ENCODE measurements at places on chromosomes 6 and 20.

DNA sequence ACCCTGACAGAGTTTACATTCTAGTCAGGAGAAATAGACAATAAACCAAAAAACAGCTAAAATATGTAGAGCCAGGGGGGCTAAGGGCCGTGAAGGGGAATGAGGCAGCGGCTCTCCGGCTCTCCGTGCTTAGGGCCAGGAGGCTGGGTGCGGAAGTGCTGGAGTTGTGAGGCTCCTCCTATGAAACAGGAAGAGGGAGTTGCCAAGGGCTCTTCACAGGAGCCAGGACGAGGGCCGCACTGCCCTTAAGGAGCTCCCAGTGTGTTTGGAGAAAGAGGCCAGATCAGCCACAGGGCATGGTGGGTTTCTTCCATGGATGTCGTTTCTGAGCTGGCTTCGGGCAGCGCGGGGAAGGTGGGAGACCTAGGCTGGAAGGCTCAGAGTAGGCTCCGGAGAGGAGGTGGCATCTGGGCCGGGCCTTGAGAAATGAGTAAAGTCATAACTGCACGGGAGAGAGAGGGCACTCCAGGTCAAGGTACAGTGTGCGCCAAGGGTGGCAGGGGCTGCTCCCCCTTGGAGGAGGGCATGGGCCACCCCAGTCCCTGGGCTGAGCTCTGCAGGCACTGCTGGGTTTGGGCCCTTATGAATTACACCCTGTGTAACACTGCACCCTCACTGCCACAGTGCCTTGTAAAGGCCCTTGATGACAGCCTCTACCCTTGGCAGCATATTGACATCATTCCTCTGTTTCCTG is 20.8 kb upstream of the MLN start:
- DNase-seq, result no peak

DNA sequence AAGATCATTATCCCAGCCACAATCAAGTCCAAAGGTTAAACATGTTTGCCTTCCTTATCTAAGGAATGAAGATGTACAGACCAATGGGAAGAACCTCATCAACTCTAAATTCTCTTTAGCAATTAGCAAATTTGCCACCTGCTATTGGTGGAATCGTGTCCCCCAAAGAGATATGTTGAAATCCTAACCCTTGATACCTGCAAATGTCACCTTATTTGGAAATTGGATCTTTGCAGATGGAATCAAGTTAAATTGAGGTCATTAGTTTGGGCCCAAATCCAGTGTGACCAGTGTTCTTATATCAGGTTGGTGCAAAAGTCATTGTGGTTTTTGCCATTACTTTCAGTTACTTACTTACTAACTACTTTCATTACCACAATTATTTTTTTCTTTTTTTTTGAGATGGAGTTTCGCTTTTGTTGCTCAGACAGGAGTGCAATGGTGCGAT is 31.3 kb downstream of the KLHL31 start:
- DNase-seq, result no peak

DNA sequence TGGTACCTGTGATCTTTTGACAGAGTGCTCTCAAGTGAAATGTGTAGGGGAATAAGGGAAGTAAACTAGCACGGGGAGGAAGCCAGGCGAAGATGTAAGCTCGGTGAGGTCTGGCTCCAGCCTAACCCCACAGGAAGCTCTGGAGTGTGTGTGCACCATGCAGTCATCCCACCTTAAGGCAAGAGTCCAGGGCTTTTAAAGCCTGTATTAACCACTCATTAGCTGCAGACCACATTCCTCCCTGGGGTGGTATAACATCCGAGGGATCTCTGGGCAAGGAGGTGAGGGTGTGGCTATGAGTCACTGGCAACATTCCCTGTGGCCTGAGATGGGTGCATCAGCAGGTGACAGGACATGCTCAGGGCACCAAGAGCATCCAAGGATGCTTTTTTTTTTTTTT is 12.5 kb upstream of the RANBP9 start:
- DNase-seq, result no peak

- no peak for DNase-seq
Observed at GRCh38 chr20:34954904-34955230, 739 bp downstream of the GSS start.

DNA sequence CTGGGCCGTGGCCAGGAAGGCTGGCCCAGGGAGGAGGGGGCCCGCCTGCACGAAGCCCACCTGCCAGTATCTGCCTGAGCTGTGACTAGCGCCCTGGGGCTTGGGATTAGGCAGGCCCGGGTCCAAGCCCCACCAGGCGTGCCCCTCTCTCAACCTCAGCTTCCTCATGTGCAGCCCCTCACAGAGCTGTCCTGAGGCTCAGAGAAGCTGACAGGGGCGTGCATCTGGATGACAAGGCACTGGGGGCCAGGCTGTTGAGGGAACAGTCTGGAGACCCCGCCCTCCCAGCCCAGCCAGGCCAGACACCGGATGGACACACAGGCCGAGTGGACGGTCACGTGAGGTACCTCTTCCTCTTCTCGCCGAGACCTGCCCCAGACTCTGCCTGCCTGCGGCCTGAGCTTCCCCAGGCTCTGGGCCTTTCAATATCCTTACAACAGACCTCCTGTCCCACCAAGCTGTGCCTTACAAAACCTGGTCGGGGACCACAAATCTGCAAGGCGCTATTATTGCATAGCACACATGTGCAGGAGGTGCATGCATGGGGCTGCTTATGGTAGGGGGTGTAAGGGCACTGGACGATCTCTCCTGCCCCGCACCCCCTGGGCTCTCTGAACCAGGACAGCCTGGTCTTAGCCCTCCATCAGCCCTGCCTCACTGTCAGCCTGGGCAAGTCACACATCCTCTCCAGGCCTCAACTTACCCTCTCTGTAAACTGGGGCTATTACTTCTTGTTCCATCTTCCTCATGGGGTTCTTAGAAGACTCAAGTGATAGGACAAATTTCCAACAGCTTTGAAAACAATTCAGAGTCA is 20.0 kb downstream of the NOL4L start:
- no peak for DNase-seq

- DNase-seq, result no peak
Observed at GRCh38 chr6:157278171-157278570, 45.1 kb downstream of the TMEM242 start.

DNA sequence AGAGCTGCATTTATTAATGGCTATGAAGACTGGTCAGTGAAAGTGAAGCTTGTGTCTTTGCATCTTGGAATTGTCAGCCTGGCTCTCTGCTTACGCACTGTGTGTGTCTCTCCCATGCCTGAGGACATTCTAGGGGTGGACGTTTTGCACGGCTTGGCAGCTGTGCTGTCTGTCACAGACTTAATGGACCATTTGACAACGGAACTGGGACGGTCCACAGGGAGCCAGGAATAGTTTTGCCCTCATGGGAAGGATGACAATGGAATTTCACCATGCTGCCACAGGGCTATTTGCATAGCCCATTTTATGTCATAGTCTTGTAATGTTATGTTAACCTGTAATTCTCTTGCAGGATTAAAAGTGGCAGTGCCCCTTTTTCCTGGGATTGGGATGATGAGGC is 44.7 kb downstream of the OR2B6 start:
- DNase-seq, result no peak

Data from HTR-8/SVneo (cell line).